ENCODE measurements at places on chromosomes 6 and 20.

DNA sequence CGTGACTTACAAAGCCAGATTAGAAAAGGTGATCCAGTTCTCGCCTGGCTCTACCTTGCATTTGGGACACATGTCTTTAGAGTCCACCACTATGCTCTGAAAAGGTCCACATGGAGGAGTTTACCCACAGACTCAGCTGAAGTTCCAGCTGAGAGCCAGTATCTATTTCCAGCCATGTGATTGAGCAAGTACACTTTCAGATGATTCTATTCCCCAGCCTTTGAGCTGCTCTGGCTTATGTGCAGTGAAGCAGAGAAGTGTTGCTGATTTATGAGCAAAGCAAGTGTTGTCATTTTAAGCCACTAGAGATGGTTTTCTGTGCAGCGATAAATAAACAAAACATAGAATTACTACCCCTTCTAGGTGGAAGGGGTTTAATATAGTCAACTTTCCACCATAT is 520.8 kb upstream of the RNF217 start:
- DNase-seq, result no peak

DNA sequence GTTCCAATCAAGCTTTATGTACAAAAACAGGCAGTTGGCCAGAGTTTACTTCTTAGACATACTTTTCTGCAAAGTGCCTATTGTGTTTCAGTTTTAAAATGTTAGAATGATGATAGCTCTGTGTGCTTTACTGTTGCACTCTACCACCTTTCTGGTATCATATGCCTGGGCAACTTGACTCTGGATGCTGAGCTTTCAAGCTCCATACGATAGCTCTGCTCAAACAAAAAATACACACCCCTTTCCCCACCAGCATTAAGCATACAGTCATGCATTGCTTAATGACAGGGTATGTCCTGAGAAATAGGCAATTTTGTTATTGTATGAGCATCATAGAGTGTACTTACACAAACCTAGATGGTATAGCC is 123.1 kb downstream of the RCAN2 start:
- DNase-seq, result no peak

GRCh38 chr6:30329331-30329730 is 2.6 kb downstream of the TRIM39 start:
- no peak for DNase-seq

DNA sequence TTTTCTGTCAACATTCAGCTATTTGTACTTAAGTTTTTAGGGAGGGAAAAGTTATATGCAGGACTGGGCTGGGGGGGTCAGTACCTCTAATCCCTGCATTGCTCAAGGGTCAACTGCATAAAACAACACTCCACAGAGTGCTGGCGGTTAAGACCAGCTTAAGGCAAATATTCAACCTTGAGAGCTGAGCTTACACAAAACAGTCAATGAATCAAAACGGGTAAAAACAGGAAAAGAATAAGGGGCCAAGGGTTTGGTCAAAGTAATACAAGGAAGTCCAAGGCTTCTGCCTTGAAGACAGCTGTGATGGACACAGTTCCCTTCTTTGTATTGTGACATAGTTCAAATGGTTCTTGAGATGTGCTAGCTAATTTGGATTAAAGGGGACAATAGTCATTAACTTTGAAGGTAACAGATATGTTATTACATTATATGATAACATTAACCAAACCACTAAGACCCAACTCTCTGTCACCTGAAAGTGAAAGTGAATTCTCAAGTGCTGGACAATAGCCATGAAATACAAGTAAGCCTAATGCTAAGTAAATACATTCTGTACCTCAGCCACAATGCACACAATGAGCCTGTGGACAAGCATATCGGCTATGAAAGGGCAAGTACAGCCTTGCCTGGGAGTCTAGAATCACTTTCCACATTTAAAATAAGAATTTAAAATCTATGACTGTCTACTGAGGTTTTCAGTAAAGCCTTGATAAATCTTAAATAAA is 106.8 kb downstream of the PDE10A start:
- no peak for DNase-seq
